ENCODE measurements at places on chromosomes 3 and 15.

DNA sequence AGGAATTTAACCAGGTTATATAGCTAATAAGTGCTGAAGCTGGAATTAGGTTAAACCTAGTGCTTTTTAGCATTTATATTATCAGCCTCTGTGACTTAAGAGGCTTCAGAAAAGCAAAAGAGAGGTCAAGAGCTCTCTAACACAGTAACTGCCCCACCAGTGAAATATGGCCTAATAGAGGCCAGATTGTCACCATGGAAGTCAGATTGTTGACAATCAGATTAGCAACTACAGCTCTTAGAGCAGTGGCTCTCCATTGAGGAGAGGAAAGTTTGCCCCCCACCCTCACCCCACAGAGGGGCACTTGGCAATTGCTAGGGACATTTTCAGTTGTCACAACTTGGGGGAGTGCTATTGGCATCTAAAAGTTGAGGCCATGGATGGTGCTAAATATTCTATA is 23.3 kb upstream of the LMOD3 start:
- DNase-seq = no peak

- DNase-seq = peak; percentile 59
Observed at GRCh38 chr3:105904678-105905284, 36.0 kb upstream of the CBLB start.

- no peak for DNase-seq
Observed at GRCh38 chr3:181955566-181955965, 243.8 kb downstream of the SOX2 start.

GRCh38 chr3:139721370-139721769 is 43.6 kb upstream of the NMNAT3 start:
- DNase-seq = no peak

DNA sequence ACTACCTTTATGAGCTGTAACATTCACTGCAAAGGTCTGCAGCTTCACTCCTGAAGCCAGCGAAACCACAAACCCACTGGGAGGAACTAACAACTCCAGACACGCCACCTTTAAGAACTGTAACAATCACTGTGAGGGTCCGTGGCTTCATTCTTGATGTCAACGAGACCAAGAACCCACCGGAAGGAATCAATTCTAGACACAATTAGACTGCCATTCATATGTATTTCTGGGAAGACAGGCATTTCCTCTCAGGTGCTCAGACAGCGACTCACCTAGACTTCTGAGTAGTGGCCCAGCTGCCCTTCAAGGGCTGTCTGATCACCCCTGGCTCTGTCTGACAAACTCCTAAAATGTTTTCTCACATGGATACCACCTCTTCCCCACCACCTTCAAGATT is 506.8 kb downstream of the PDCD6IP start:
- DNase-seq = no peak
